Foreskin melanocyte (primary cell): ENCODE measurements at places on chromosomes 2 and 18.

DNA sequence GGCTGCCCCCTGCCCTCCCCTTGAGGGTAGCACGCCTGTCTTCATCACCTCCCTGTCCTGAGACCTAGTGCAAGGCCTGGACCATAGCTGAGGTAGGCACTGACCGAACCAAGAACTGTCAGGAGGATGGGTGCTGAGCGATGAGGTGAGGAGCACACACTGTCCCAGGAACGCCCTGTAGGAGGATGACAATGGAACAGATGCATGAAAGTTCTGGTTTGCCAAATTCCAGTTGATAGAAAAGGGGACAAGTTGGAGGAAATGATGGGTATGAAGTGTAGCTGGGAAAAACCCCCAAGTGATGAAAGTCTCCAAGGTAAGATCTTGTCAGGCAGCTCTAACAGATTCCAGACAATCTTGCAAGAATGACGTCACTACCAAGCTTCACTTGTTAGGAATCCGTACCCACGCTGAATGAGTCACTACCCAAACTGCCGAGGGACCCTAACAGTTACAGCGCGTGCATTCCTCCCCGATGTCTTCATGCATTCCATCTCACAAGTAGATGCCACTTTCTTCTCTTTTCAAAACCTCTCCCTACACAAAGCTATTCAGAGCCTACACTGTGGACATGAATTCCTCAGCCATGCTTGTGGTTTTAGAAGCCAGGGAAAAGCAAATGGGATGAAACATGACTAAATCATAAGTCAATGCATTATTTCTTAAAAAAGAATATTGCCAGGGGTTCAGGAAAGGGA is 27.6 kb downstream of the MRPL33 start:
- peak; percentile 99 for DNase-seq

GRCh38 chr2:11540148-11540995 is 6.5 kb downstream of the GREB1 start:
- no peak for DNase-seq

DNA sequence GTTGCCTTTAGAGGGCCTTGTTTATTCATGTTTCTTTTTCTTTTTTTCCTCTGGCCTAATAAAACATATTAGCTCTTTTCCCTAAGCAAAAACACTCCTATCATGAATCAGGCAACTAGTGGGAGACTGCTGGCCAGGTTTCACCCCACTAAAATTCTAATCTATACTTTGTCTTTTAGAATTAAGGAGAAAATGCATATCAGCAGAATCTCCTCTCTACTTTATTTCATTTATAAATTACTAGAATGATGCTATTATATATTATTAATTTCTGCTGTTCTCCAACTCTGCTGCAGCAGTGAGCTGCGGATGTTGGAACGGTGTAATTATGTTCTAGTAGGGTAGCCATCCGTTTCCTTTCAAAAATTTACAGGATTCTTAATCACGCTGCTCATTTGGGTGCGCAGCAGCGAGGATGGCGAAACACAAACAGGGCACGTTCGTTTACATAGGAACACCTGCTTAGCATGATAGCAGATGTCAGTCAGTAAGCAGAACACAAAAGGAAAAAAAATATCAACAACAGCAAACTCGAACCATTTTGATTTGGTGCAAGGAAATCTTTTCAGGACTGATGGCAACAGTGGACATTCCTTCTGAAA is 30.5 kb downstream of the ZEB2 start:
- no peak for DNase-seq

DNA sequence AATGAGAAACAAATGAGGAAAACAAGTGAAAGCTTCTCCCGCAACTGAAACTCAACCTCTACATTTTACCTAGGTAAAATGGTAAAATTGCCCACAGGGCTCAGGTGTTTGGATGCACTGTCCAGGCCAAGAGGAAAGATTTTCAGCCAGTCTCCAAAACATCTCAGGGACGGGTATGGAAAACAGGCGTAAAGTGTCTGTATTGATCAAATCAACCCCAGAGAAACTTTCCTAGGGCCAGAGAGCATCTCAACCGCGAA is 361 bp upstream of the HAT1 start:
- no peak for DNase-seq

DNA sequence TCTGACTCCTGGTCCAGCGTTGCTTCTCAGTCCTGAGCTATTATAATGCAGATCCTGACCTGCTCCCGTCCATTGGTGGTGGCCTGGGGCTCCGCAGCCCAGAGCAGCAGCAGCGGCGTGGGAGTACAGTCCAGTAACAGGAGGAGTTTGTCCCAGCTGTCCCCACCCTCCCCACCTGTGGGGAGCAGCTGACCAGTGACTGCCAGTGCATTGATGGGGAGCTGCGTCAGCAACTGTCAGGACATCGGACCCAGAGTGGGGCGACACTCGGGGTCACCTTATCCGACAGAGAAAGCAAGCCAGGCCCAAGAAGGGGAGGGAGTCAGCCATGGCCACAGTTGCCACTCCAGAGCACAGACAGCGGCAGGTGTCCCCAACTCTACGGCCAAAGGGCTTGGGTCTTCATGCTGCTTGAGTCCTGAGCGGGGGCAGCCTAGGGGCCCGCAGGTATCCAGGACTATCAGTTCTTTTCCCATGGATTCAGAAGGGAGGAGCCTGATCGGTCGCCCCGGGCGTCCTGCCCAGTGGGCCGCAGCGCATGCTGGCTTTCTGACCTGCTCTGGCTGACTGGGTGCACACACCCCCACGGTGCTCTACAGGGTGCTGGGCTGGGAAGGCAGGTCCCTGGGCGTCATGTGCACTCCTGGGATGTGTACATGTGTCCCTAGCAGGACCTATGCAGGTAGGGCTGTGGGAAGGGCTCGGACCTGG is 29.7 kb downstream of the DNMT3A start:
- no peak for DNase-seq

- no peak for DNase-seq
Observed at GRCh38 chr2:186991766-186992417, 142.9 kb upstream of the ZSWIM2 start.

GRCh38 chr18:36217348-36217747 is 30.1 kb downstream of the MOCOS start:
- DNase-seq, result no peak

DNA sequence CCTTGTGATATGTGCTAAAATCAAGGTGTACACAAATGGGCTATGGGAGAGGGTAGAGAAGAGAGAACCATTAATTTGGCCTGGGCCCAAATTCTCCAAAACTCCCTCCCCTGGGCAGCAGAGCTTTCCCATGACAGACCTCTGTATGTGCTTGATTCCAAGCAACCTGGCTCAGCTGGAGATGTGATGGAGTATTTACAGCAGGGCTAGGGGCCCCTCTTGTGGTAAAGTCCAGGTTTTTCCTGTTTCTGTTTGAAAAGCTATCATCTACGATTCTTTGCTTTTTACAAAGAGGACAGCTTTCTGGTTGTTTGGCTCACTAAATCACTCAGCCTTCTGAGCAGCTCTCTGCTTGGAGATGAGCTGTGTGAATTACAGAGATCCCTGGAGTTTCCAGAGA is 40.3 kb downstream of the KCNS3 start:
- no peak for DNase-seq

DNA sequence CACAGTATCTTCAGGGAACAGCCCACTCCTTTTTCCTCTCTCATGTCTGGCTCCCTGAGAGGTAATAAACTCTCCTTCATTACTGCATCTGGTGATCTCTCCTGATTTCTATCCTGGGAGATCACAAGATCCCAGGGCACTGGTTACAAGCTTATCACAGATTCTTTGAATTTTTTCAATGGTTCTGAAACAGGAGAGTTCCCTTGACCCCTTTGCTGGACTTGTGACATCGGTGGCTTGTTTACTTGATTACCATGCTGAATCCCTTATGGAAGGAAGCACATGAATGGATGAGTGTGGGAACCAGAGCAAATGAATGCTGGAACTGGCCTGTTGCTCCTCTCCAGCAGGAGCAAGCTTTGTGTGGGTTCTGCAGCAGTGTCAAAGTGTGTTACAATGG is 67.2 kb upstream of the HNMT start:
- DNase-seq, result no peak

GRCh38 chr2:648476-649424 is 28.5 kb downstream of the TMEM18 start:
- no peak for DNase-seq

DNA sequence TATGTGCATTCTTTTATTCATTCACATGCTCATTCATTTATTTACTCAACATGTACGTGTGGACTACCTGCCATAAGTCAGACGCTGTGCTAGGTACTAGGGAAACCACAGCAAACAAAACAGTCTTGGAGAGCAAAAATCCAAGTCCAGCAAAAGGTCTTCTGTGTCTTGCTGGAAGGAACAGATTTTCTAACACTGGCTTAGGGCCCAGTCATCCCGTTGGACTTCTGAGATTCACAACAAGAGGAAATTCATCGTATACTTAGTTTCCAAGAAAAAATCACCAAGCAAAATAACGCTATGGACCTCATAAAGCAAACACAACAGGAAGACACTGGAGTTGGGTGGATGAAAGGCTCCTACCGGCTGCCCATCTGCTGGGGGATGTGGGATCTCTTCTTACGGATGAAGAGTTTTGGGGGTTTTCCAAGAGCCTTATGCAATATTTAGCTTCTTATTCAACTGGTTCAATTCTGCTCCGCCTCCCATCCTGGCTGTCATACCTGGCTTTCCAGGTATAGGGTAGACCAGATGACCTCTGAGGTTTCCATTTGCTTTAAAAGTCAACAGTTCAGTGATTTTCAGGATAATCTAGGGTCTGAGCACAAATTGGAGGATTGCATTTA is 262.7 kb downstream of the HAUS1 start:
- DNase-seq, result no peak

- DNase-seq, result peak; percentile 76
Observed at GRCh38 chr18:9743200-9744016, 35.3 kb downstream of the RAB31 start.

DNA sequence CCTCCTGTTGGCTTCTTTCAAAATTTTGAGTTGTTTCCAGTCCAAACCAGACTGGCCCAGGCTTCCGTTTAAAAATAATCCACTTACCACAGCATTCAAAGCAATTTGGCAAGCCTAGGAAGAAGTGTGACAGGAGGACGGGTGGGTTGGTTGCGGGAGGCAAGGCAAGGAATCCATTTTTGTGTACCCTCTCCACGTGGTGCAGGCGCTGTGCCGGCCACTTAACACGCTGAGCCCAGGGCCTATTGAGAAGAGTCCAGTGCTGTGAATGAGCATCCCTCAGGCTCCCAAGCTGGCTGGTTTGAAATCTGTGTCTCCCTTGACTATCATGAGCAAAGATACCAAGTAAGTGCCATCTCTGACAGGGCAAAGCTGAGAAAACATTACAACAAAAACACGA is 160.9 kb downstream of the NCKAP5 start:
- DNase-seq, result no peak

DNA sequence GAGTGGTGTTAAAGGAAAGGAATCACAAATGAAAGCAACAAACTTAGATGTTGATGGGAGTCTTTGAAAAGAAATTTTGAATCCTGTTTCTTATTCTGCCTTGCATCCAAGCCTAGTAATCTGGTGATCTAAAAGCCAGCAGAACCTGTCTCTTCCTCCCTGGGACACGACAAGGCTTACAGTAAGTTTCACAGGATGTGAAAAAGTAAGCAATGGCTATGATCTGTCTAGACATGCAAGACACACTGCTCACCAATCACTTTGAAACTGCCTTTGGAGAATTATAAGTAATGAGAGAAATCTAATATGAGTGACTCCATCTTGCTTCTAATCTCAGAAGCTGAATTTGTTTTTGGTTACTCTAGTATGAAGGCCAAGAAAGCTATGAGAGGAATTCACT is 103.7 kb downstream of the KCNH7 start:
- no peak for DNase-seq

- DNase-seq, result no peak
Observed at GRCh38 chr2:226839951-226840350, 4.1 kb downstream of the RHBDD1 start.

GRCh38 chr2:165636959-165637358 is 157.1 kb downstream of the GALNT3 start:
- no peak for DNase-seq

GRCh38 chr2:129176375-129176774 is 803.1 kb upstream of the RAB6C start:
- no peak for DNase-seq

DNA sequence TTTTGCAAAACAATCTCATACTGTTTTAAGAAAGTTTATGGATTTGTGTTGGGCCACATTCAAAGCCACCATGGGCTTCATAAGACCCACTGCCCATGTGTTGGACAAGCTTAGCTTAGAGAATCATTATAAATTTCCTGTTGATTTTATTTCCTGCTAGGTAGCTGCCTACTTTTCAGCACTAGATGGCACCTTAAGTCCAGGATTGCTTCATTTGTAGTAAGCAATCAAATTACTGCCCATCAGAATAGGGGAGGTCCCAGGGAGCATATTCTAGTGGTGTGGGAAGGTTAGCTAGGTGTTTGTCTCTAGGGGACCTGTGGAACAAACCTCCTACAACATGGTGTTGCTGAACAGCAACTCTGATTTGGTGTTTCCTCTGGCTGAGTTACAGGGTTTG is 11.0 kb upstream of the DCDC2C start:
- no peak for DNase-seq

DNA sequence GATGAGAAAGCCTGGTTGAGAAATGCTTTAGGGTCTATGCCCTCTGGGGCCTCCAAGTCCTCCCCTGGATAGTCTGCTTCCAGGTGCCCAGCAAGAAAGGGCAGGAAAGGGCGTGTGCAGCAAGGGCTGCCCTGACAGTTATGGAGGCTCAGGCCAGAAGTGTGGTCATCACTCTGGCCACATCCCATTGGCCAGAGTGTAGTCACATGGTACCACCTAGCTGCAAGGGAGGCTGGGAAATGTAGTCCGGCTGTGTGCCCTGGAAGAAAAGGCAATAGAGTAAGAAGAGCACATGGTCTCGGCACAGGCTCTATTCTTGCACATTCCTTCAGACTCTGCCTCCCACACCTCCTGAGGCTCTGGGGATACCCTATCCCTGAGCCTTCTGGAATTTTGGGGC is 35.7 kb downstream of the ODC1 start:
- no peak for DNase-seq

DNA sequence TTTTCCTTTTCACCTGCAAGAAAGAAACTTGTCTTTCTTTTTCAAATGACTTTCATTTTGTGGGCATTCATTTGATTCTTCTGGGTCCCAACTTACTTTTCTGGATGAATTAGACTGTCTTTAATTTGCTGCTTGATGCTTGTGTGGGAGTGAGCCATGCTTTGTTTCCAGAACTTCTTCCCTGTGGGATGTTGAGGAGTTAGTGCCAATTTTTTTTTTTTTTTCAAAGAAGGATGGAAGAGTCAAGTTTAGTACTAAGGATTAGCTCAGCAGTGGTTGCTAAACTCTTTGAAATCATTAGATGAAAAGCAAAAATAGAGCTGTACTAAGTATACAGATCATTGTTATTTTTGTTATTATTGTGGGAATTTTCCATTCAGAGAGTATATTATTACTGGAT is 17.2 kb upstream of the KCTD1 start:
- DNase-seq, result no peak
